ENCODE measurements at places on chromosomes 5 and 9.

DNA sequence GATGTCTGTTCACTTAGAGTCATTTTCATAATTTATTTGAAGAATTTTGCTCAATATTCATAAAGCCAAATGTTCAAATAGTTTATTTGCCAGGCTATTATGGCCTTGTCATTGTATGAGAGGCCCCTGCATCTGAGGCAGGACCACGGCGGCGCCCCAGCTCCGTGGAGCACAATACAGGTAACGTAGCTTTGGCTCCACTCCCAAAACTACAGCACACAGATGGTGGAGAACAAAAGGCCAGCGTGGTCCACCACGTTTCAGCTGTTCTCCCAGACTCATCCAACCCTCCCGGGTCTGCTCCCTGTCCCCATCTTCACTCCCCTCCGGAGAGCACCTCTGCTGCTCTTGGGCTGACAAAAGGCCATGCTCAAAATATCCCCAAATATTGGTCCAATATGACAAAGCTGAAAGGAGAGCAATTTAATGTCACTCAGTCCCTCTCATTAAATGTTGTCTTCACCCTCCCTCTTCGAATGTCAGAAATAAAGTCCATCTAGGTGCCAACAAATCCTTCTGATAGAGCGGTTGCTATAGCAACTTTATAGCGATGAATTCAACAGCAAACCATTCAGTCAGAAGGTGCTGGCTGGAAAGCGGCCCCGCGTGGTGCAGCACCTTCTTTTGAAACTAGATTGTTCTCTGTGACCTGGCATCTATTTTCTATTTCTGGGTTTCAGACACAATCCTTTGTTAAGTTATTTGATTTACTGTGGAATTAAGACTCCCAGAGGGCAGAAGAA lies 504.3 kb downstream of the ARHGEF28 start:
- DNase-seq, result no peak

DNA sequence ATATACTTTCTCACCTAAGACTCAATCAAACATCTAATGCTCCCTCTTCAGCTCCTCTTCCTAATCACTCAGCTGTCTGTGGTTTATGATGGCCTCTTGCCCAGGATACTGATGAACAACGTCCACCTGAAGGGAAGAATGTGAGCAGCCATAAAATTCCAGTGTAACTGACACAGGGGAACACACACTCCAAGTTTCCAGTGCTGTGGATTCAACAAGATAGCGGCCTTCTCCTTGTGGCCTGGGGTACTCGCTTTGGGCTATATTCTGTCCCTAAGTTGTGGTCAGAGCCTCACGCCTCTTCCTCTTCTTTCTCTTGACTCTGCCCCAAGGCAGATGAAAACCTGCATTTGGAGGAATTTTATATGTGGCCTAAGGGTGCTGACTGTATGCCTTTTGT lies 11.7 kb downstream of the B4GALT1 start:
- DNase-seq, result no peak

DNA sequence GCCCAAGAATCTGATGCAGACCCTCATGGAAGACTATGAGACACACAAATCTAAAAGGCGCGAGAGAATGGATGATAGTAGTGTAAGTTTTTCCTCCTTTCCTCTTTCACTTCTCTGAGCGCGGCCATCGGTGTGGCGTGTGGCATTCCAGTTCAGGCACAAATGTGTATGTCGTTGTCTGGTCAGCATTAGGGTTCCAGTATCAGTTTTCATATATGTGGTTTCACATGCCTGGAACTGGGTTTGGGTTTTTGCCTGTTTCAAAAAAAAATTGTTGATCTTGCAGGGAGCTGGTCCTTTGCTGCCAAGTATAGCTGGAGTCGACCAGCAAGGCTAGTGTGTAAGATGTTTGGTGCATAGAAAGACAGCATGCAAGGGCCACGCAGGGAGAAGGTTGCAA lies 51.5 kb downstream of the C9orf152 start:
- DNase-seq, result no peak

- no peak for DNase-seq
Observed at GRCh38 chr9:27426511-27427271, 97.4 kb upstream of the IFNK start.

DNA sequence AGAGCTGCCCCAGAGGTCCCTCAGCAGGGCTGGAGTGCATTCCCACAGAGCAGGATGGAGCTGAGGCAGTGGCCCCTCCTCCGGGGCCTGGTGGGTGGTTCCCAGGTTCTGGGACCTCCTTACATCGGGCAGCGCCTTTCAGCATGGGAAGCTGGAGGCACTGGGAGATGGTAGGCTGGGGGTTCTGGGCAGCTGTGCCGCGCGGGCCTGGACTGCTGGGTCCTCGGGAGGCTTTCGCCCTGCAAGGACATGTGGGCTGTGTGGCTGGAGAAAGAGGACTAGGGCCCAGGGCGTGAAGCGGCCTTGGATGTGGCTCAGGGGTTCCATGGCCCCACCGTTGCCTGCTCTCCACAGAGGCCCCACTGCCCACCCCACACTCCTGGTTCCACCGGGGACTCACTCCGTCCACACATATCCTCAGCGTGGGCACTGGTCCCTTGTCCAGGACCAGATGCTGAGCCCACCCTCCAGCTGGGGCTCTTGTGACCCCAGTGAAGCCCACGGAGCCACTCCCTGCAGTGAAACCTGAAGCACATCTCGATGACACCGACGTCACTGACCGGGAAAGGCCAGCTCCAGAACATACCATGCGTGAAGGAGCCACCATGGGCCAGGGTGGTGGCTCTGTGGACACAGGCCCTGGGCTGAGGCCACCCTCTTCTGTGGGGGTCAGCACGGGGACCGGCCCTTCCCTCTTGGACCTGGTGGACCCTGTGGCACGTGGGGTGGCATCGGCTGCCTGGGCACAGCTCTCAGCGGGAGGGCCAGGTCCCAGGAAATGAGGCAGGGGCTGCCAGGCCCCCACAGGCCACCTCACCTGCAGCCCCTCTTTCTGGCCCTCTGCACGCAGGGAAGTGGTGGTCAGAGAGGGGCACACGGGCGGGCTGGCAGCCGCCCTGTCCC lies 31.5 kb upstream of the NKD2 start:
- no peak for DNase-seq

- no peak for DNase-seq
Observed at GRCh38 chr9:106287731-106288130, 575.2 kb upstream of the ZNF462 start.

DNA sequence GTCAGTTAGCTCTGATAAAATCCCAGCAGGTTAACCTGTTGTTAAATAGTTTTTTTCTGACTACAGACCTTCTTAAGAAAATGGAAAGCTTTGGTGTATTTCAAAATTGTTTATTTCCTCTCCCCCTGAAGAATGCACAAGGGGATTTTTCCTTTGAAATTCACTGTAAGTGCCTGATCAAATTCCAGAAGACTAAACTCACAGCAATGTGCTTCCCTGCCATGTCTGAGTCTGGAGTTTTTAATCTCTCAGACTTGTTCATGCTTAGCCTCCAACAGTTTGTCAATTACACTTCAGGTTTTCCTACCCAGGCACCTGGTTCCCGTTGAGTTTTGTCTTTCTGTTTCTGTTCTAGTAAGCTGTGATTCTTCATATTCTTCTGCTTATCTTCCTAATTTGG lies 961.6 kb upstream of the CDH18 start:
- DNase-seq, result no peak

DNA sequence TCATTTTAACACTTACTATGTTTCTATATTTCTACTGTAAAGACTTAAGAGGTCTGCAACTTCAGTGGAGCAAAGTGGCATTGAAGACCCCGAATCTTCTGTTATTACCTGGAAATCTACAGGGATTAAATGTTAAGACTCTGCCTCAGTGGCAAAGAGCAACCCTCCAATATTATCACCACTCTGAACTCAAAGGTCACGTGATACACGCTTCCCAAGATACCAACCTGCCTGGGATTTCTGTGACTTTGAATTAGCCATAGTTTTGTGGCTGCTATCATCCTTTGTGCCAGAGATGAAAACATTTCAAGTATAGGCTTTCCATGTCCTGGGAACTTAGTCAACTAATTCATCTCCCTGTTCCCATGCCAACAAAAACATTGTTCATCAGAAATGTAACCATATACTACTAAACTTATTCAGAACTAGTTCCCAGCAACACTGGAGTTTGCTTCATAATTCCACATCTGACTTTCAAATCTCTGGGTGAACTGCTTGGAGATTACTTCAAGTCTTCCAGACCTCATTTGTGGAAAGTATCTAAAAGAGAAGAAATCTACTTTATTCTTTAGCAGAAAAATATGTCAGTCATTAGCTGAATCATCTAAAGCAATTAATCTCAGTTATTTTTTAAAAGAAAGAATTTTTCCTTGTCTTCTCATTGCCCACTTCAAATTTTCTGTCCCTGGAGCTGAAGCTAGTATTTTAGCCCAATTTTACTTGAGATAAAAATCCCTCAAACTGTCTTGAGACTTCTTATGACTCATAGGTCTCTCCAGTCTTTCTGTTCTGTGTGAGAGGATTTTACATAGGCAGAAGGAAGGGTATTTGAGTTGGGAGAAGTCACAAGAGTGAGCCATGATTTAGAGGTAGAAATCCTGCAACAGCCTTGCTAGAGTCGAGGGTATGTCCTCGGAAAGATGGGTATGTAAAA lies 83.0 kb downstream of the ZNF462 start:
- DNase-seq, result no peak

- DNase-seq, result no peak
Observed at GRCh38 chr5:142644127-142644526, 41.8 kb downstream of the FGF1 start.

DNA sequence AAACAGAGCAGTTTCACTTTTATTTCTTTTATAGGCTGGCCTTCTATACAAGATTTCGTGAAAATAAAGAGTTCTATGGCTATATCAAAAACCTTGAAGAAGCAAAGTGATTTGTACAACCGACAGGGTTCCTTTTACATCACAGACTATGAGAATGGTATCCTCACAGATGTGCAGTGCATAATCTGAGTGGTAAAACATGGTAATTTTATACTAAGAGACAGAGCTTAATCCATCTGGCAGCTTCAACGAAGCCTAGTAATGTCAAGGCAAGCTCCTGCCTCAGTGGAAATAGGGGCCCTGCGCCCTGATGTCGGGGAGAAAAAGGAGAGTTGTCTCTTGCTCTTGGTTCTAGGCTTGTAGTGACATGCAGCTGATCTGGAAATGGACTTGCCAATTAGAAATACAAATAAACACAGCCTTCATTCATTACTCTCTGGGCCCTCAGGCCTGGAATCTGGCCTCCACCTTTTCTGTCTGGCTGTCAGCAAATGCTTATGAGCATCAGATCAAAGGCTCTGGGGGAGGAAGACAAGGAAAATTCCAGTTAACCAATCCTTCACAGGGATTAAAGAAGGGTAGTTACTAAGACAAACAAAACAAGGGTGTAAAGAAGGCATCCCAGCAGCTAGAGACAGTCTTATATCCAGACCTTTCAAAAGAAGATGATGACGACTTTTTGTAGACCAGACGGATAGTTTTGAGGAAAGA lies 33.6 kb upstream of the TRIM32 start:
- DNase-seq, result no peak

DNA sequence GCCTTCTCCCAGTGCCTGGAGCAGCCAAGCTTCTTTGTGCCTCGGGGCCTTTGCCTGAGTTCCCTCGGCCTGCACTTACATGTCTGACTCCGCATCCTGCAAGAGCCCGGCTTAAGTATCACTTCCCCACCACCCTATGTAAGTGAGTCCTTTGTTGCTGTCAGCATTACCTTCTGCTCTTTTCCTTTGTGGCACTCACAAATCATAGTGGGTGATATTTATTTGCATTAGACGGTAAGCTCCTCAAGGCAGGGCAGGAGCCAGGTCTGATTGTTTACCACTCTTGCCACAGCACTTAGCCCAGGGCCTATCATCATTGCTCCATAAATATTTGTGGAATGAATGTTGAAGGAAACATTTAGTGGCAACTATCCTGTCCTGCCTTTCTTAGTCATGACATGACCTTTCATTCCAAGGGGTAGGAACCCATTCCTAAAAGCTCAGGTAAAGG lies 4.8 kb downstream of the GM2A start:
- DNase-seq, result no peak

- no peak for DNase-seq
Observed at GRCh38 chr9:17319864-17320263, 185.0 kb downstream of the CNTLN start.

- DNase-seq, result no peak
Observed at GRCh38 chr5:79456400-79456799, 57.5 kb downstream of the HOMER1 start.

- DNase-seq, result no peak
Observed at GRCh38 chr5:143176048-143176447, 227.4 kb downstream of the NR3C1 start.

GRCh38 chr5:29252390-29252789 lies 1941.1 kb upstream of the CDH6 start:
- DNase-seq, result no peak

GRCh38 chr9:132351404-132352045 lies 3.3 kb downstream of the SETX start:
- no peak for DNase-seq

DNA sequence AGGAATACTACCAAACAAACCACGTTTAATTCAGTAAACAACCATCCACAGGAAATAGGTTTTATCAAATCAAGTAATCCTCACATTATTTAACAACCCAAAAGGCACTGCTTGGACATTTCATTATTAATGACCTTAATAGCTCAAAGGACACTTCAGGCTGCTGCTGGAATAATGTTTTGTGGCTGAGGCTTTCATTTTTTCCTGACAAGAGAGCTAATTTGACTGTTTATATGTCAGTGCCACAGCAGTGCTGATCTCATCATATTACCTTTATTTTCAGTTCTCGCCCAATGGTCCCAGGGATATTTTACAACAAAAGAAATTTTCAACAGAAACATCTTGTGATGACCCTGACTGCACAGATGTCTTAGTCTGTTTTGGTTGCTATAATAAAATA lies 589.8 kb upstream of the GRAMD2B start:
- DNase-seq, result no peak

DNA sequence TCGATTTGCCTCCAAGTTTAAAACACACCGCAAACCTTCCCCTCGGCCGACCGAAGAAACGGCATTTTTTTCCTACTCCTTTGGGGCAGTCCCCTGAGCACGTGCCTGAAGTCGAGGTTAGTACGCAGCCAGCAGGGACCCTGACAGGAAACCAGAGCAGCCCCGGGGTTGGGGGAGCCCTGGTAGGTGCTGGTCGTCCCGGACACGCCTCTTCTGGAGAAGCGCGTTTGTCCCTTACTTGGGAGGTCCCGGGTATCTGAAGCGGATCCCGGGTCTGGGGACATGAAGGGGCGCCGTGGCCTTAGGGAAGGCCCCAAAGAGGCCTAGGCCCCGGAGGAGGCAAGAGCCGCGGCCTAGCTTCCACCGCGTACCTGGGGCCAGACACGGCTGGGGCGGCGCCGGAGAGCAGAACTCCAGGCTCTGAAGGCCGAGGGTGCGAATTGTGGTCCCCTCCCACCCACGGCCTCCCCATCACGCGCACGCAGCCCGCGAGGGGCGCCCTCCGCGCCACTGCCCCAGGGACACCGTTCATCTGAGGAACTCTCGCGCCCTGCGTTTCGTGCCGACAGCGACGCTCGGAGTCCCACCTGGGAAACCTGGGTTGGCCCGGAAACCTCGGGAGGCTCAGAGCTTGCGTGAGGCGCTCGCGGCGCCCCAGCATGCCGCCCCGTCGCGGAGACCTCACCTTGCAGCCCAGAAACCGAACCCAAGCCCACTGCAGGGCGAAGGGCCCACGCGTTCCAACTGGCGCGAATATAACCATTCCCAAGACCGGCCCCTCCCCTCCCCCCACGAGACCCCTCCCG lies 10.4 kb downstream of the OTP start:
- DNase-seq, result no peak
